ENCODE measurements at places on chromosomes 3 and 15.

GRCh38 chr15:90064911-90065681 lies 37.2 kb downstream of the IDH2 start:
- DNase-seq: no peak

DNA sequence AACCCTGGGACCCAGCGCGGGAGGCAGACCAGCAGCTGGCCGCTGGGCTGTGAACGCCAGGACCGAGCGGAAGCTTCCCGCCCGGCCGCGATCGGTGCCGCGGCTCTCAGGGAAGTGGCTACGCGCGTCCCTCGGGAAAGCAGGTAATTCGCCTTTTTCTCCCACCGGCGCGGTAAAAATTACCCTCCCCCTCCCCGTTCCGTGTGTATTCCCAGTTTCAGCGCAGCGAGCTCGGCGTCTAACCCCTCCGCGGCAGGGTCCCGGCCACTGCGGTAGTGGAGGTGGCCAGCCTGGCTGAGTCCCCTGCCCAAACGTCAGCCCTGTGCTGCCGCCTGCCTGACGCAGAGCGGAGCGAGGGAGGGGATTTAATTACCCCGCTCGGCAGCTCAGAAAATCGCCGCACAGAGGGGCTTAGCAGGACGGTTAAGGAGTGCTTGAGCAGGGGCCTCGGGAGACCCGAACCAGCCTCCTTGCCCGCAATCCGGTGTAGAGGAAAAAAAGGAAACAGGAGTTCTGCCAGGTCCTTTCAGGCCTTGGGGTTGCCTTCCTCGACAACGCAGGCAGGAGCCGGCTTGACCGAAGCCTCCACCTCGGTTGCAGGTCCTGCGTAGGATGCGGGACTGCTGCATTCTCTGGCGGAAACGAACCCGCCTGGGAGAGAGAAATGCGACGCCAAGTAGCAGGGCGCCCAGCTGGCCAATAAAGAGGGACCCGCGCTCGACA lies 2.9 kb downstream of the GATA2 start:
- DNase-seq: peak; percentile 74

- no peak for DNase-seq
Observed at GRCh38 chr3:138327831-138328230, 1.8 kb downstream of the NME9 start.

GRCh38 chr3:129702934-129703712 lies 96.6 kb upstream of the PLXND1 start:
- no peak for DNase-seq

- DNase-seq: no peak
Observed at GRCh38 chr15:68145706-68146105, 59.4 kb downstream of the CALML4 start.

DNA sequence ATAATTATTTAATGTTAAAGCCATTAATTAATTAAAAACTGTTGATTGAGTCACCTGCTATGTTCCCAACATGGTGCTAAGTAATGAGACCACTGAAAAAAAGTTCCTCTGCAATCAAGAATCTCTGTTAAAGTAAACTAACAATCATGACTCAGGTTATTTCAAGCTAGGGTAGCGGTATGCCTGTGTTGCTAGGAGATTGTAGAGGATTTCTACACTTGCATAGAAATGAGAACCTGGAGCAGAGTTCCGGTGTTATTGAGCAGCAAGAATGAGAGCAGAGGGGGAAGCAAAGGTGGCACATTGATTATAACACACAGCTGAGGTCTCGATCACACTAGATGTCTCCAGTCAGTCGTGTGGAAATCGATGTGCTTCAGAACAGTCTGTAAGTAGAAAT lies 41.4 kb downstream of the C3orf85 start:
- DNase-seq: no peak

GRCh38 chr15:58284293-58284692 lies 146.1 kb downstream of the AQP9 start:
- no peak for DNase-seq

GRCh38 chr3:56894881-56895431 lies 93.2 kb upstream of the ARHGEF3 start:
- DNase-seq: no peak

- DNase-seq: no peak
Observed at GRCh38 chr3:178532476-178532875, 3.8 kb upstream of the KCNMB2 start.

DNA sequence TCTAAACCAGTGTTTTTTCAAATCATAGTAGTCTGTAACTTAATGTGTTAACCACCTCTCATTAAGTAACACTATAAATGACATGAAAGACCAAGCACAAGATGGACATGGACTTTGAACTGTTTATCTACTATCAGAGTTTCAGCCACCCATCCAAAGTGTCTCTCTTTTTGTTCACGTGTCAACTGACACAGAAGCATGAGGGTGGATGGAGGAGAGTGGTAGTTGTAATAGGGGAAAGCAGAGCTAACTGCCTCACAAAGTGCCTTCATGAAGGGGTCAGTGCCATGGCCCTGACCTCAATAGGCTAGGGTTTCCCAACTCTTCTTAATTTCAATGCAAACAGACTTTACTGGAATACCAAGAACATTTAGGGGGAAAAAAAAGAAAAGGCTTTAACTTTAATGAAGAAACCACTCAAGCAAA lies 32.1 kb upstream of the TRPM7 start:
- peak; percentile 43 for DNase-seq

DNA sequence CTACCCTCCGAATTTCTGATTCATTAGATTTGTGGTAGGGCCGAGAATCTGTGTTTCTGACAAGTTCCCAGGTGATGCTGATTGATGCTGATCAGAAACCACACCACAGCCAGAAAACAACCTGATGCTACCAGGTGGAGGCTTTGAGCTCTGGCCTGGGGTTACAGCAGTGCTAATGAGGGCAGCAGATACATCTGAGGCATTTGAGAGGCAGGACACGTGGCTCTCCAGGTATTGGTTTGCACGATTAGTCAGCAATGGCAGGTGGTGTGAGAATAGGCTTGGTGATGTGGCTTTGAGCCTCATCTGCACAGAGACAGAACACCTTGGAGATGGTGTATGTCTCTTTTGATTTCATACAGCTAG lies 78.8 kb upstream of the THBS1 start:
- no peak for DNase-seq

DNA sequence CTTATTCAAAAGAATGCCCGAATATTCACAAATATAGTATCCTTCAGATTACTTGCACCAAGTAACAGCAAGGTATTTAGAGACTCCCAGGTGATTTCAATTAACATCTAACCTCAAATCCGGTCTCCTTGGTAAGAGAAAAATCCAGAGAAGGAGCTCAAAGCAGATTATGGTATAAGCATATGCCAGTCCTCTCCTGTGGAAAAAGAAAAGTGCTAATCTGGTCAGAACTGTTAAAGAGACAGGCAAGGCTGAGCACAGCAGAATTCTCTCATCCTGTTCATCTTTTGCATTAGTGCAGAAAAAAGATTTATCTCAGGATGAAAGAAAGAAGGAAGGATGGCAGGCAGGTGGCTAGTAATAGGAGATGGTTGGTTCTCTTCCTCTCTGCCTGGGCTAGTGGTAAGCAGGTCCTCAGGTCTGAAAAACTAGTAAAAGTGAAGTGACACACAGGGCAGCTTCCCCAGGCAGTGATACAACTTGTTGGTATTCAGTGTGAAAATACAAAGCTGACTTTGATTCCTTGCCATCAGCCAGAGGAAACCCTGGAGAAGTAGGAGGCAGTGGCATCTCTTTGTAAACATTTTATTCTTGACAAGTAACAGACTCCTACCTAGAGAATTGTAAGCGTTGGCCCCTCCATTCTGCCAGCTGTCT lies 14.2 kb downstream of the ATXN7 start:
- DNase-seq: no peak

DNA sequence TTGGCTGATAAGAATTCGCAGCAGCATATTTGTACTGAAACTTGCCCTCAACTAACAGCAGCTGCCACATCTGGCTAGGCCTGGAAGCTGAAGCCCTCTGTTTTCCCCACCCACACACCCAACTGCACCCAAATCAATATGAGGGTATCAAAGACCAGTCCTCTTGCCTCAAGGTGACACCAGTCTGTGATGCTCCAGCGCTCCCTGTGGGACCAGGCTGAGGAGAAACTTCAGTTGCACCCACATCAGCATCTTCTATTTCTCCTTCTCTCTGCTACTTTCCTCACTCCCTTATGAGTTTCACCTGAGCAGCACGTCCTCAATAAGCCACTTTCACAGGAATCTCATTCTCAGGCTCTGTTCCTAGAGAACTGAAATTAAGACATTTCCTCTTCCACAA lies 18.7 kb upstream of the GRAMD1C start:
- no peak for DNase-seq

DNA sequence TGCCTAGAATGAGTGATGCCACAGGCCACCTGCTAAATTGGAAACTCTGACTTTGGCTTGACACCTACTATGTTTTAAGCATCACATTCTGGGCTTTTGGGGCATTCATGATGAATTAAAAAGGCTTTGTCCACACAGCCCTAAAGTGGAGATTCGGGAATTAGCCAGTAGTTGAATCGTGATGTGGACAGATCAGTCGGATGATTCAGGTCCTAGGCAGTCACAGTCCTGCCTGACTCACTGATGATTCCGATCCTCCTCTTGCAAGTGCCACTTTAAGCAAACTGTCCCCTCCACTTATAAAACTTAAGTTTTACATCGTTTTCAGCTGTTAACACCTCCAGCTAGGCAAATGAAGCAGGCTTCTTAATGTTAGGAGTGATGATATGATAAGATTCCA lies 75.3 kb downstream of the SYNPR start:
- no peak for DNase-seq

GRCh38 chr15:58295637-58296215 lies 136.1 kb upstream of the LIPC start:
- DNase-seq: no peak

DNA sequence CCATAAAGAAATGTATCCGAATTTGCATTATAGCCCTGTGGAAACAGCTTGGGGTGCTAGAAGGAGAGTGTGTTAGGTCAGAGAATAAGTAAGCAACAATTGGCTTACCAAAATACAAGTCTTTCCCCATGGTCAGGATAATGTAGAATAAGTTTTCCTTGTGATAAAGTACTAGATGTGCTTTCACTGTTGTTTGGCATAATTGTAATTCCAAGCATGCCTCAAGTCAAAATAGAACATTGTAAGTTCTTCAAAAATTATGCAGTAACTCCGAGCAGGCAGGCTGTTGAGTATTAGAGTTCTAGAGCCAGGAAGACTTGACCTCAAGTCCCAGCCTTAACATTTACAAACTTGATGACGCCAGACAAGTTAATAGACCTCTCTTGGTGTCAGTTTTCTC lies 242.0 kb downstream of the TUSC7 start:
- no peak for DNase-seq

DNA sequence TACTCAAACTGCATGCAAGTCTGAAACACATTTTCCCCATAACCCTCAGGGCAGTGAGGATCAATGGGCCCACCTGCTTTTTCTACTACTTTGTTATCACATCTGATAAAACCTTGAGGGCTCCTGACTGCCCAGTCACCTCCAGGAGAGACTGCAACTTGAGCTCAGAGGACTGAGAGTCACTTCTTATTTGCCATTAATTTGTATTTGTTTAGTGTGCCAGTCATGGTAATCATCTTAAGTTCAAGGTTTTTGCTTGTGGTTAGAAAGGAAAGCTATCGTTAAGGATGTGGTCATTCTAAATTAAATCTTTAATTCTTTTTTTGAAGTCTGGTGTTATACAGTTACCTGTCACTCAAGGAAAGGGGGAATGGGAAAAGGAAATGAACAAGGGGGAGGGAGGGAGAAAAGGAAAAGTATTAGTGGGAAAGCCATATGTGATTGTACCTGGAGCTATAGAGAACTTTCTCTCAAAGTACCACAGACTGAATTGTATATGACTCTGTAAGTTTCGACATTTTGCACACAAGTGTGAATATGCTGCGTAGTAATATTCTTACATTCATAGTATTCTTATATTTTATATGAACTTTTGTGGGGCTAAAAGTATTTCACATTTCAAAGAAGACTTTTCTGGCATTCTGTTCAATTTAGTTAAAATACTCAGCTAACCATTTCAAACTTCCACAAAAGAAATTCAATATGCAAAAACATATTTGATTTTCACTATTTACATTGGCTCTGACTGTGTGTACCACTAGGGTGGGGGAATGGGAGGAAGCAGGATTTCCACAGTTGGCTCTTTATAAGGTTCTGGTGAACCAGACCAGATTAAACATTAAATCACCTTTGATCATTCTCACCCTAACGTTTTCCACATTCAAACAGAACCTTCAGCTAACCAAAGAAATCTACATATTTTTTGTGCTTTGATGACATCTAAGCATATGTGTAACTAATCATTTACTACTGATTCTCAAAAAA lies 166.5 kb upstream of the ATP11B start:
- no peak for DNase-seq

DNA sequence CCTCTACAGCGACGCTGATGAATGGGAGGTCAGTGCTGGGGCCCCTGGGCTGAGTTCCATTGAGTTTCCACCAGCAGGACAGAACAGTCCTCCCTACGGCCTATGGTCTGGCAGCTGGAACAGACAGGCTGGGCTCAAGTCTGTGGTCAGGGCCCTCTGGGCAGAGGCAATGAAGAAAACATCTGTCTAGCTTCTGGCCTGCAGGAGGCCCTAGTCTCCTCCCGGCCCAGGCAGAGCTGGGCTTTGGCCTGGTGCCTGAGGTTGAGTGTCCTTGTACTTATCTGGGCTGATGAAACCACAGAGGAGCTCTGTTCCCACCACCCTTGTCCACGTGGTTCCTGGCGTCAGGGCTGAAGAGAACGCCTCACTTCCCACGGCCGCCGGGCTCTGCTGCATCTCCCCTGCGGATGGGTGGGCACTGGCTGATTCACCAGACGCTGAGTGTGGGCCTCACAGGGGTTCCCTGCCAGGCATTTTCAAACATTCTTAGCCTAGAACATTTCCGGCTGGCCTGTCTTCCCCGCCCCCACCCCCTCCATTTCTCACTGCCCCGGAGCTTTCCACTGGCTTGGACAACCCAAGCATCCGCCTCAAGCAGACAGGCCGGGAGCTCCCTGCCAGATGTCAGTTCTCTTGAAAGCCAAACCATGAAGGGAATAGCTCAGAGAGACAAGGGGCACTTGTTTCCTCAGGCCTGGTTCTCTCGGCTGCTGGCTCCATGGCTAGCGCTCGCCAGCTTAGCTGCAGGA lies 20.3 kb downstream of the PPCDC start:
- peak; percentile 96 for DNase-seq

DNA sequence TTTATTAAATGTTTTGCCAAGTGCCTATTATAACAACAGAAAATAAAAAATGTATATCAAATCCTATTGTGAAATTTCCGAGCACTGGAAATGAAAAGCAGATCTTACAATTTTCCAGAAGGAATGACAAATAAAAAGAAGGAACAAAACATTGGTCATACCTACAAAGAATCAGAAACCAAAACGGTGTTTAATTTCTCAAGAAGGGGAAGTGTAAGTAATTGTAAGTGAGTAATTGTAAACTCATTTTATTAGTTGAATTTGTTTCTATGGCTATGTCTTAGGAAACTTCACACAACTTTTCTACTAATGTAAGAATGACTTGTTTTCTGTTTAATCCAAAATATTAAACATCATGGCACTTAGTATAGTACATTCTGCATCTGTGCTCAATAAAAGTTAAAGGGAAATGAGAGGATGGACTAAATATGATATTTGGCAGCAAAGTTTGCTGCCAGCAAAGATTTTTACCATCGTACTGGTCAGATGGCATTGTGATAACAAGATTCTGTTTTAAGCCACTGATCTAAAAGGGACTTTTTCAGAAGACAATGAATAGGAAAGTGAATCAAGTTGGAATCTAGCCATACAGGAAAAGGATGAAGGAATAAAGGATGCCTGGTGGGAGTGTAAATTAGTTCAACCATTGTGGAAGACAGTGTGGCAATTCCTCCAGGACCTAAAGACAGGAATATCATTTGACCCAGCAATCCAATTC lies 232.4 kb downstream of the NFKBIZ start:
- no peak for DNase-seq

- DNase-seq: no peak
Observed at GRCh38 chr15:45644437-45644836, 9.6 kb downstream of the SQOR start.
